ENCODE measurements at places on chromosomes 7 and 10.
A peak's percentile ranks its signal among the peaks of the same experiment; 100 is the strongest.

DNA sequence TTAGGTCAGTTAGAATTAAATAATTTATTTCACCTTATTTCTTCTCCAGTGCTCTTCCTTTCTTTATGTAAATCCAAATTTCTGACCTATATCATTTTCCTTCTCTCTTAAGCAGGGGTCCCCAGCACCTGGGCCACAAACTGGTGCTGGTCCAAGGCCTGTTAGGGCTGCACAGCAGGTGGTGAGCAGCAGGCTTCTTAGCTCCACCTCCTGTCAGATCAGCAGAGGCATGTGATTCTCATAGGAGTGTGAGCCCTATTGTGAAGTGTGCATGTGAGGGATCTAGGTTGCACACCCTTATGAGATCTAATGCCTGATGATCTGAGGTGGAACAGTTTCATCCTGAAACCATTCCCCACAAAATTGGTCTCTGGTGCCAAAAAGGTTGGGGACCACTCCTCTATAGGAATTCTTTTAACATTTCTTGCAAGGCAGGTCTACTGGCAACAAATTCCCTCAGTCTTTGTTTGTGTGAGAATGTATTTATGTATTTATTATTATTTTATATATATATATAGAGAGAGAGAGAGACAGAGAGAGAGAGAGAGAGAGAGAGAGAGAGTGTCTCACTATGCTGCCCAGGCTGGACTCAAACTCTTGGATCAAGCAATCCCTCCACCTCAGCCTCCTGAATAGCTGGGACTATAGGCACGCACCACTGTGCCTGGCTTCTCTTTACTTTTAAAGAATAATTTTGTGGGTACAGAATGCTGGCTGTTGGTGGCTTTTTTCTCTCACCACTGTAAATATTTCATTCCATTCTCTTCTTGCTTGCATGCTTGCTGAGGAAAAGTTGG, 4.3 kb upstream of the ABCC2 start:
- DNase-seq = no peak

DNA sequence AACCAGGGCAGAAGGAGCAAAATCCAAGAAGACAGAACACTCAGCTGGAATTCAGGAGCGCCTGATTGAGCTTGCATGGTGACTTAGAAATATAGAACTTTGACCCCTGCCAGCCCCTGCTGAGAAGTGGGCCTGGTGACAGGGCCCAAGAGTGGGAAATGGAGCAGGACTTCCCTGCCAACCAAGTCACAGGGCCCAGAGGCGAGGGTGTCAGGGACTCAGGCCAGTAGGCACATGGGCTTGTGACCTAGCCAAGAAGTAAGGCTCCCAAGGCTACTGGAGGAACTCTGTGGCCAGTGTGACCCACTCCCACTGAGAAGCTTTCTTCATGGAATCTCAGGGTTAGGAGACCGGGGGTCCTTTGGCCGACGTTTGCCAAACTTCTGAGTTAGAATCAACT, 31.9 kb downstream of the LRRC20 start:
- DNase-seq = no peak

GRCh38 chr10:9012312-9012711, 957.8 kb downstream of the GATA3 start:
- no peak for DNase-seq

DNA sequence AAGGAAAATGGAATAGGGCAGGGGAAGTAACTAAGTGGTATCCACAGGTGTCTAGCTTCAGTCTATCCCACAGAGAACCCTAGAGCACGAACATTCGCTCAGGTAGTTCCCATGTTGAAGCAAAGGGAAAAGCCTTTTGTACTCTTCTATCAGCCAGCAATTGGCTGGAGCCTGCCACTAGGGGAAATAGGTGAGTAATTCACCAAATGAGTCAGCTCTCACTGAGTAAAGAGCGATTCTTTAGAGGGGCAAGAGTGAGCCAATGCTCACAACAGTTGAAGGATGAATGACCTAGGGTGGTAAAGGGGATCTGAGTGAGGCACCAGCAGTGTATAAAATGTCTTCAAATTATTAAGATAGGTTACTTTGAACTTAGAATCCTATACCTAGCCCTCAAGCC, 94.1 kb upstream of the ZNF800 start:
- no peak for DNase-seq

DNA sequence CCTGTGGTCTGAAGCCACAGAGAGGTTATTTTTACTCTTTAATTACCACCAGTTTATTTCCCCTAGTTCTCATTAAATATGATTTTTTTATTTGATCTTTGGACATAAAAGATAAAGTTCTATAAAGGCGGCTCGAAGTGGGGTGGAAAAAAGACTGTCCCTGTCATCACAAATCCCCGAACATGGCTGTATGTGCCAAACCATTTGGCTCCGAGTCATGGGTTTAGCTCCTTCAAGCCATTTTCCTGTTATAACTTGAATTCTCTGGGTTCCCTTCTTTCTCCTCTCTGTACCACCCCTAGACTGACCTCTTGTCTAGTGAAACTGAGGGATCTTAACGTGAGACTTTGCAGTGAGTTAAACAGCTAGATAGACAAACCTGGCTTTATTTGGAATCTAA, 181.6 kb downstream of the BMPER start:
- DNase-seq = no peak

GRCh38 chr7:97971120-97971989, 18.6 kb downstream of the OCM2 start:
- DNase-seq = no peak

GRCh38 chr7:138184191-138184590, 107.9 kb downstream of the AKR1D1 start:
- DNase-seq = no peak

- DNase-seq = no peak
These were observed 497.8 kb downstream of the DNAJB6 start for GRCh38 chr7:157834501-157835163.

- DNase-seq = no peak
These were observed 4.9 kb downstream of the IPMK start for GRCh38 chr10:58262766-58263165.

DNA sequence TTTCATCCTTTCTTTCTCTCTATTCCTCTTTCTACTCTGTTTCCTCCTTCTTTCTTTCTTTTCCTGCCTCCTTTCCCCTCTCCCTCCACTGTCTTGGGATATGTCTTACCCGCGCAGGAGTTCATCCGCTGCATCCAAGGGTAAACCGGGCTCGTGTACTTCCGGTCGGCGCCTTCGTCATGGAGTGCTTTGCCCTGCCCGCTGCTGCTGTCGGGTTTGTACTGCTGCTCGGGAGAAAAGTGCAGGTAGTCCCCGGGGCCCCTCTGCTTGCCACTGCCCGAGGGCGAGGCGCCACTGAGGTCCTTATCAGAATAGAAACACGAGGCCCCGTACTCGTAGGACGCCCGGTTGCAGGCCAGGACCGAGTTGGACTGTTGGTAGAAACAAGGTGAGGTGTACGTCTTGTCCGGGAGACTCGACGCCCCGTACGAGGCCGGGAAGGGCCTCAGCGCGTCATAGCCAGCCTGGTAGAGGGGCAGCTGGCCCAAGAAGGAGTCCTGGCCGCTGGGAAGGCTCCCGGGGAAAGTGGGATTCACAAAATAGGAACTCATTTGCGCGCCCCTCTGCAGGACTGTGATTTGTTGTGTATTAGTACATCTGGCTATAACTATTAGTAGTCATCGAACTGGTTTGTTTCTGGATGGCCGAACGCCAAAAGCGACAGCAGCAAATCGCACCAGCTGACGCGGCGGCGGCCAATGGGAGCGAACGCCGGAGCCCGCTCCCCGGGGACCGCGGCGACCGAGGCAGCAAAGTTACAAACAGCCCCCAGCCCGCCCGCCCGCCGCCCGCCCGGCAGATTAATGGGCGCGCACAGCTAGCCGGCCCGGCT, at the start of gene HOXA6:
Gene HOXA6 (minus strand): TSS at position 576 of the 832 bp plus-strand sequence. CDS start 25 bp downstream, at position 551.
- peak; percentile 80 for DNase-seq

- DNase-seq = no peak
These were observed 49.1 kb downstream of the PARP12 start for GRCh38 chr7:140013676-140014075.

Measured in NCI-H1105 (cell line).